ENCODE measurements at places on chromosomes 4 and X.

GRCh38 chr4:105990933-105991332, 95.7 kb downstream of the NPNT start:
- DNase-seq: no peak

DNA sequence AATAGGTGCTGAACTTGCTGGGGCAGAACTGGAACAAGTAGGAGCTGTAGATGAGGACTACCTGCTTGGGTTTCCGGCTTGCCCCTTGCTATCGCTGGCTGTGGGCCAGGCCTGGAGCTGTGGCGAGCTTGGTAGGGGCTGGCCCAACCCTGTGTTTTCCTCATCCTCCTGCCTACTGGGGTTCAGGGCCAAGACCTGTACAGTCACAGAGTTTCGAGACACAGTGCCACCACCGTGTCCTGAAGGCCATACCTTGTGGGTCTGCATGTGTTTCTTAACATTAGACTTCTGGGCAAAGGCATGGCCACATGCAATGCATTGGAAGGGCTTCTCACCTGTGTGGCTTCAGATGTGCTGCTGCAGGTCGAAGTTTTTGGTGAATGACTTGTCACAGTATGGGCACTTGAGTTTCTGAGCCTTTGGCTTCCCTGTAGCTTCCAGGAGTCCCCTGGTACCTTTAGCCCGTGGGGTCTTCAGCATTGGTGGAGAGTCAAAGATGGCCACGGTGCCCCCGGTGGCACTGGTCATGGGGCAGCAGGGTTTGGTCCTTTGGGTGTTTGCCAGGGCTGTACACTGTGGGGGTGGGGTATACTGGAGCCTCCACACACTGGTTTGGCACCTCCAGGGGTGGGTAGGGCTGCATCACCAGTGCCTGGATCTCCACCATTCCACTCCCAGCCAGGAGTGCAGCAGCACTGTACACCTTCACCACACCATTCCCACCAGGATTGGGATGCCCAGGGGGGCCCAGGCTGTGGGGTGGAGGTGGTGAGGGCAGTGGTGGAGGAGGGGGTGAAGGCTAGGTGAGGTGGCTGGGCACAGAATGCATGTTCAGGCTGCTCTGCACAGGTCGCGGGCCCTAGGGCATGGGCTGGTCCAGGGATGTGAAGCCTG, 52.1 kb downstream of the CFAP299 start:
- no peak for DNase-seq

DNA sequence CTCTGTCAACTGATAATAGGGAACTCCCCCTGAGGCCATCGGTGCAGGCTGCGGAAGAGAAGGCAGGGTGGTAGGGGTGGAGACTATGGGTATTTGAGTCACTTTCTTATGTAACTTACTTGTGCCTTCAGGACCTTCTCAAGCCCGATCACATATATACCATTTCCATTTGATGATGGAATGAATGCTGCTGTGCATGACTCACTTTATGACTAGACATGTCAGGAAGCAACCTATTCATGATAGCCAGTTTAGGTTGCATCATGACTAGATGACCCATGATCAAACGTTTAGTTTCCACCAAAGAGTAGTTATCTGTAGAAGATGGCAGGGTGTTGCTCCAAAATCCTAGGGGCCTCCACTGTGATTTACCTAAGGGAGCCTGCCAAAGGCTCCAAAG, 435.5 kb downstream of the DTHD1 start:
- no peak for DNase-seq

DNA sequence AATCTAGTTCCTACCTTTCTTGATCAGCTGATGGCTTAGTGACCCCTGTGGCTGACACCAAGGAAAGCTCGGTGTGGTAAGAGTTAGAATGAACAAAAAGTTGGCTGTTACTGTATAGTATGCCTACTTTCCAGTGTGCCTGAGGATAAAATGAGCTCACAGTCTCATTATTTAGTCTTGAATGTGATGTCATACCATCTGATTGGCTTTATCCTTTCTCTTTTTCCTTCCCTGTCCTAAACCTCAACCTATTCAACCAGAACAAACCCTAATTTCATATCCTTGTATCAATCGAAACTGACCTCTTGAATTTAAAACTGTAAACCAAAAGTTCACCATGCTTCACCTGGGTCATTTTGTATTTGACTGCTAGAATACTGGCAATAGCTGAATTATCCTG, 156.4 kb downstream of the PPARGC1A start:
- no peak for DNase-seq

GRCh38 chr4:14908635-14909034, 93.6 kb upstream of the CPEB2 start:
- no peak for DNase-seq

GRCh38 chr4:61493470-61493869, 293.3 kb downstream of the ADGRL3 start:
- no peak for DNase-seq

DNA sequence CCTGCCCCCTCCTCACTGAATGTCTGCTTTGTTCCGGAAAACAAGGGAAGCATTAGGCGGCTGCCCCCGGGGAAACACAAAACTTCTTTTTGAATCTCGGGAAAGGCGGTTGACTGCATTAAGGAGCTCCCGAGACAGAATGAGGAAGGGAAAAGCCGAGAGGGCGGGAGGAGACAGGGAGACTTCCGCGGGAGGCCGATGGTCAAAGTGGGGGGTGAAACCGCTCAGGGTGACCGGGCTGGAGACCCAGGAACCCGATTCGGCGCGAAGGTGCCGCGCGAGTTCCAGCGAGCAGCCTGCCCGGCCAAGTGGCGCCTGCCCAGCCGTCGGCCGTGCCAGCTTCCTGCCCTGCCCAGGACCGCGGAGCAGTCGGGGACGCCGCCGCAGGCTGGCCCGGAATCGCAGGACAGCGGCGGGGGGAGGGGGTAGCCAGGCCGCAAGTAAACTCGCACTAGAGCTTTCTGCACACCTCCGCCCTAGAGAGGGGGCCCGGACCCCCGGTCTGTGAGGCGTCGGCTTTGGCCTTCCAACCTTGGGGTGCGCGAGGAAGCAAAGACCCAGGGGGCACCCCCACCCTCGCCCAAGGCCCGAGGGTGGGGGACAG, 55.1 kb upstream of the BCOR start:
- DNase-seq: no peak

- DNase-seq: no peak
Observed at GRCh38 chrX:139929876-139930275, 3.0 kb downstream of the ATP11C start.

DNA sequence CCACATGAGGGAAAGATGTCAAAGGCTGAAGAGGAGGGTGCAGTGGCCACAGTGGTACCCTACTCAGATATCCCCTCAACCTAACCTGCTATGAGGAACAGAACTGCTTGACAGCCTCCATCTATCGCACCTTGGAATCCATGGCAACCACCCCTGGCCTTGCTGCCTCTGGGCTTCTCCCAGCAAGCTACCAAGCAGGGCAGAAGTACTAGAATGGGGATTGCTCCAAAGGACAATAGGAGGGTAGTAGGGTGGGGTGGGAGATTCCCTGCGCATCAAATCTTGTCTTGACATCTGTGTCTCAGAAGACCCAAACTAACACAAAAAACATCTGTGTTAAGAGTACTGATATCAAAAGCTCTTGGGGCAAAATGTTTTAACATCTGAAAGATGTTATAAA, 118.2 kb downstream of the FBXW7 start:
- no peak for DNase-seq

- peak; percentile 4 for DNase-seq
Observed at GRCh38 chr4:17664755-17665154, 50.3 kb downstream of the MED28 start.

DNA sequence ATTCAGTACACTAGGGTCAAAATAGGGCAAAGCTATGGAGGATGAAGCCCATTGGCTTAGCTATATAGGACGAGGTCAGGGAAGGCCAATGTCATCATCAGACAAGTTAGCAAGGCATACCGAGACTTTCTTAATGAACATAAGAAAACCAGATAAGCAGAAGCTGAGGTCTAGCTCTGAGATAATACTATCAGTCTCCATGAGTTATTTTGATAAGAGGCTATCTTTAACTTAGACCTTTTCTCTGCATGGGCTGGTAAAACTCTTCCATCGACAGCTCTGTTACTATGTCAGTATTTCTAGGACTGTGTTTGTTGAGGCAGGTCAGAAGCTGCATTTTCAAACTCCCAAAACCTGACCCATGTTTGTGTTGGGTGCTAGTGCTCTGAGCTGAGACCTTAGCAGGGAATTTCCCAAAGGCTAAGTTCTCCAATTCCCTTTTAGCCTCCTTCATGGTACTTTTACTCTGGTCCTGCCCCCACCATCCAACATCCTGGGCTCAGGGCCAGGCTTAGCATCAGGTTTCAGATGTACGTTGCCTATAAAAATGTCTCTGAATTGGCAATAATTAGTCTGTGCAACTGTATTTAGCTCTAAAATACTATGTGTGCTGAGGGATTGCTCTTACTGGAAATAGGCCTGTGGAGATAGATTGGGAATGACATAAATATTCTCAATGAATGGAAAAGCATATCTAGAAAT, 29.3 kb upstream of the LRAT start:
- peak; percentile 12 for DNase-seq

- no peak for DNase-seq
Observed at GRCh38 chr4:184306949-184307348, 89.3 kb upstream of the ENPP6 start.

GRCh38 chrX:9871701-9872268, 85.6 kb downstream of the SHROOM2 start:
- DNase-seq: no peak

DNA sequence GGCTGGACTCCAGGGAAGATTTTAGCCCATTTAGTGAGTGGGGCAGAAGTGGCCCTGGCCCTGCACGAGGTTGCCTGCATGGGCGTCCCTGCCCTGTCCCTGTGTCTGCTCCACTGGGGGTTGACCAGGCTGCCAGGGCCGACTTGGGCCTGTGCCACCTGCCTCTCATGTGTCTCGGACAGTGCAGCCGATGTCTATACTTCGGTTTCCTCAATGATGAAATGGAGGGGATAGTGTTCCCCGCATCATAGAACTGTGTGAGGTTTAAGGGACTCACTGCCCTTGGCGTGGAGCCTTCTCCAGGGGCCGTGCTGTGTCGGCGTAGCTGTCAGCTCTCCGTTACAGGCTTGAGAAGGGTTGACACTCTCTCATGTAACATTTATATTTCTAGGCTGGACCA, 27.0 kb upstream of the MSANTD1 start:
- DNase-seq: no peak

DNA sequence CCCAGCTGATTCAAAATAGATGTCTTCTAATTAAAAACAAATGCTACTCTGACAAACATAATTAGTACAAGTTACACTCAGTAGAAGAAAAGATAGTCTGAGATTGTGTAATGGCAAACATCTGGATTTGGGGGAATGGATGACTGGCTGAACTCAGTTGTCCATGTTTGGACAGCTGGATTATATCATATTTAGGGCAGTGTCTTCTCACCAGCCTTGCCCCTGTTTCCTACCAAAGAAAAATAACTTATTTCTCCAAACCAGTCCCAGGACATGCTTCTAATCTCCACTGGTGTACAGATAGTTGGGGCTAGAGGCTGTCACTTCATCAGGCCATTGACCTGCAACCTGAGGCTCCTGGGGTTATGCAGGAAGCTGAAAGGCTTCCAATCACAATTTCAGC, 237.3 kb downstream of the USP46 start:
- no peak for DNase-seq

Data from hematopoietic multipotent progenitor cell treated with erythropoietin and hydrocortisone succinate and interleukin-3 and kit ligand, for 8 days (in vitro differentiated cells).